H4 (cell line): ENCODE measurements at places on chromosomes 3 and 15.

DNA sequence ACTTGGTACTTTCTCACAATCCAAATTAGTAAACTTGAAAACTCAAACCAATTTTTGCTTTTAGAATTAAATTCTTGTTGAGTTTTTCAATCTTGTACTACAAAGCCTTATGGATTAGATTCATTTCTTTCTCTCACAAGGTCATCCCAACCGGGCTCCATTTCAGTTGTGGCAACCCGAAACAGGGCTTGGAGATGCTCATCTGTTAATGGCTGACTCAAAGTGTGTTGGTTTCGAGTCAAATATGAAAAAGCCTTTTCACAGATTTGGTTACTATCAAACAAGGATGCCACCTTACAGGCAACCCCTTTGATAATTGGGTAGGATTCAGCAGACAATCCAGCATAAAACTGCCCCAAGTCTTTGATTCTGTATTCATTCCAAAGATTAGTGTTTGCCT is 1.8 kb downstream of the EPM2AIP1 start:
- DNase-seq, result no peak

DNA sequence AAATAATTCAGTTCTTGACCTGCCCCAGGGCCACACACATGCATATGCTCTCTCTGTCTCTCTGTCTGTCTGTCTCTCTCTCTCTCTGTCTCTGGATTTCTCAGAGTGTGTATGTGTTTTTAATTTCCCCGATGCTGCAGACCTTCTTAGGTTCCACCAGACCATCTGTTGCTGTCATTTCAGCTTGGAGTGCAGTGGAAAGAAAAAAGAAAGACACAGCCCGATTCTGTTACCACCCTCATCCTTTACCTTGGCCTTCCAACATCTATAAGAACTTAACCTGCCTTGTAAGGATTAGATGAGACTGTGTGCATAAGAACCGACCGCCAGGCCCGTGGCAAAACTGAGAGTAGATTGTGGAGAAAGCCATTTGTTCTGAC is 9.7 kb upstream of the PGPEP1L start:
- no peak for DNase-seq

DNA sequence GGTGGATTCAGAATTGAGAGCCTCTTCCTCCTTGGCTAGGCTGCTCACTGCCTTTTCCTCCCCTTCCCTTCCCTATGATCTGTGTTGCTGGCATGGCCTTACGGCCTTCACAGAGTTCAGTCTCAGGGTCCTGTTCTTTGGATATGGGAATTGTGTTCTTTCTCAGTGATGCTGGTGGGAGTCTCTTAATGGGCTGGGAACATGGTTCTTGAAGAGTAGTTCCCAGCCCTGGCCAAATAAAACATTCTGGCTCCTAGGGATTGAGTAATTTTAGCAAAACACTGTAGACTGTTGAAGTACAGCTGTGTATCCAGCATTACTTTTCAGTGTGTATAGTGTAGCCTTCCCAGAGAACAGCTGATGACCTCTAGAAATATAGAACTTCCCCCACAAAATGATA is 22.6 kb upstream of the FILIP1L start:
- DNase-seq, result no peak

GRCh38 chr3:168707900-168708299 is 612.2 kb upstream of the GOLIM4 start:
- DNase-seq, result no peak

DNA sequence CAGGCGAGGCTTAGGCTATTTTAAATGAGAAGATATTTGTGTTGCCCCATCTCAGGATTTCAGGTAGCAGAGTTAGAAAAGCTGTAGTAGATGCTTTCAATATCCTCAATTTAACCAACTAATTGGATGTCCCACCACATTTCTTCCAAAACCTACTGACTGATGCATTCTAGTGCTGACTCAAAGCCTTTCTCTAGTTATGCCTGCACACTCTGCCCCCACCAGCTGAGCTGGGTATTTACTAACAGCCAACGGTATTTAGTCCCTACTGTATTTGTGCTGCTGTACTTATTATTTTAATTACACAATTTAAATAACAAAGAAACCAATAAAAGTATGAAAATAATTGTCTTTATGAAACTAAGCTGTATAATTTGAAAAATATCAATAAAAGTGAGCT is 139.5 kb downstream of the OSBPL10 start:
- no peak for DNase-seq

DNA sequence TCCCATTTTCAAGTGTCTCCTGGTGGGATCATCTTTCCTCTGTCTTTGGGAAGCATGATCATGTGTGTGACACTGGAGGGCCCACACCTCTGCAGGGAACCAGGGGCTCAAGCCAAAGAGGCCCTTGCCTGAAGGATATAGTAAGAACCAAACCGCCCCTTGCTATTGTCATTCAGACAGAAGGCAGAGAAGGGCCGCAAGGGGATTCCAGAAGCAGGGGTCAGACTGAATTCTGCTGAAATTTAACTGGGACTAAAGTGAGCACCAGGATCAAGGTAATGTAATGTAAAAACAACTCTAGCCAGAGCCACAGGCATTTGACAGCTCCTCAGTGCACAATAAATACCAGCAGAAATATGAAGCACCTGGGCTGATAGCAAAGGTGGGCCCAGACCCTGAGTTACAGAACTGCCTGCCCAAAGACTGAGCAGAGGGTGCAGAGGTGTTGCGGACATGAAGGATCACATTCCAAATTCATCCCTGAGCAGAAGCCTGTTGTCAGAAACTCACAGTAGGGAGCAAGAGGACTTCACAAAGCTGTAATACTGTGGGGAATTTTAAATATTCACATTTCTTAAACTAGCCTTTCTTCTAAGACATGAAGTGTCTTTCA is 46.0 kb upstream of the RASGRF1 start:
- DNase-seq, result no peak

DNA sequence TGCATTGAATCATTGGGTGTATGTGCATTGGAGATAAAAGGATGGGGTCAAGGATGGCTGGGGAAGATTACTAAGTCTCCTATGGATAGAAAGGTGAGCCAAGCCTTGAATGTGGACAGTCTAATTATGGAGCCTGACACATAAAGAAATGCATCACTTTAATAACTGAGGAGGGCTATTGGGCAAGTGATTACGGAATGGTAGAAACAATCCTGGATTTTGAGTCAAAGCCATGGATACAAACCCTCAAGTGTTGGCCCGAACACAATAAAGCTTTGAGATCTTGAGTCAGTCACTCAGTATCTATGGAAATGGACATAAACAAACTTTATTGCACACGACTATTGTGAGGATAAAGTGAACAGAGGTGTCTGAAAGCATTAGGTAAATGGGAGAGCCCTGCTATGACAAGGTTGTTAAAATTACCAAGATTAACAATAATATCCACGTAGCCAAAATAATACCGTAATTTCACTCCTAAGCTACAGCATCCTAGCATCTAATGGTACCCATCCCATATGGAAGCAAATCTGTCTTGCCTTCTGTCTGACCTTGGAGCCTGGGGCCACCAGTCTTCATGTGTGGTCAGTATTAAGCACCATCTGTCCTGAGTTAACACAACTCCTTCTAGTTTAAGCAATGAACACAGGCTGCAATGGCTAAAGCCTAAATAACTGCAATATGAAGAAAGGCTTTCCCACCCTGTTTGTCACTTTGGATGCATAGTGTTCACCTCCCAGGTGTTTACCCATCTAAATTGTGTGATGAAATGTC is 136.9 kb upstream of the PRICKLE2 start:
- no peak for DNase-seq

DNA sequence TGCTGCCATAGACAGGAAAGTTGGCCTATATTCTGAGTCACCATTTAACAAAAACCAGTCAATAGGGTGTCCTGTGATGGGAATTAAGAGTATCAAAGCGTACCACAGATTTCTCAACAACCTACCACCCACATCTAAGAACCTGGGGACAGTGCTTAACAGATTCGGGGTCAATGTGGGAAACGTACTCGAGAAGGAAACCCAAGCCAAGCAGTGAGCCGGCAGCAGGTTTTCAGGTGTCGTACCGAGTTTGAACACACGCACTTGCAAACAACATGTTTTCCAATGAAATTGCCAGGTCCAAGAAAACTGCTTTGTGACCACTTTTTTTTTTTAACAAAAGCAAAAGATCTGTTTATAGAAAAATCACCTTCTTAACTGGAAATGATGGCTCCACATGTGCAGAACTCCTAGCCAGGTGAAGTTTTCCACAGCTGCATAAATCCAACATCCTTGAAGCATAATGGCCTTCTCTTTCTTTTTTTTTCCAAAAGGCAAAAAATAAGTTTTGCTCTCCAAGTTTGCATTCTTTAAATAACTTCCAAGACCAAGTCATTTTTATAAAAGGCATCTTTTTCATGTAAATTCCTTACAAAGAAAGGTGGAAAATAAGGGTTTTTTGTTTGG is 45.7 kb downstream of the ADAMTS17 start:
- no peak for DNase-seq
